NCI-H526 (cell line): ENCODE measurements at places on chromosomes 4 and X.

GRCh38 chrX:22159071-22159470, 113.6 kb upstream of the CBLL2 start:
- DNase-seq = no peak

GRCh38 chr4:81631958-81632441, 160.3 kb upstream of the RASGEF1B start:
- DNase-seq = no peak

GRCh38 chrX:69539437-69539836, 35.3 kb downstream of the NALF2 start:
- DNase-seq = no peak

DNA sequence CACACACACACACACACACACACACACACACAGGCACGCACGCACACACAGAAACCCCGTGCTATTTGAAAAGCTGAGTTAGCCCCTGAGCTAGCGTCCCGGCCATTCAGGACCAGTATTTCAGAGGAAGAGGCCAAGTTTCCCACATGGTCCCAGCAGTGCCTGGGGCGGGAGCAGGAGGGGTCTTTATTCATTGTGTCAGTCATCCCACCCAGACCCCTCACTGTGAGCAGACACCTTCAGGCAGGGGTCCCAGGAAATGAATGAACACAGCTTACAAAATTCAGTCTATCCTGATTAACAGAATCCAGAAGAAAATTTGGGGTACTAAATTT, 58.1 kb downstream of the ZFYVE28 start:
- DNase-seq = no peak

- no peak for DNase-seq
Measured at GRCh38 chr4:83885256-83886182, 349.6 kb downstream of the GPAT3 start.

DNA sequence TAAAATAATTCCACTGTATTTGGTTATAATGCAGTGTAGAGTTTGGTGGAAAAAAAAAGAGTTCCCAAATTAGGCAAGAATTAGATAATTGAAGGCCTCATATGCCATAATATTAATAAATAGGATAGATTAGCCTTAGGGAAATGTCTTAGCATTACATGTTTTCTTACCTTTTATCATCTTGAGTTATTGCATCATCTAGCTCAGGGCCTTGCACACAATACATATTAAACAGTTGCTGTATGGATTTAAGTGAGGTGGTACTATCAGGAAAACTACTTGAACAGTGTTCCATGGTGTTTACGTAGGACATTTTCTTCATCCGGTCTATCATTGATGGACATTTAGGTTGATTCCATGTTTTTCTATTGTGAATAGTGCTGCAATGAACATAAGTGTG, 419.4 kb downstream of the EPHA5 start:
- no peak for DNase-seq

DNA sequence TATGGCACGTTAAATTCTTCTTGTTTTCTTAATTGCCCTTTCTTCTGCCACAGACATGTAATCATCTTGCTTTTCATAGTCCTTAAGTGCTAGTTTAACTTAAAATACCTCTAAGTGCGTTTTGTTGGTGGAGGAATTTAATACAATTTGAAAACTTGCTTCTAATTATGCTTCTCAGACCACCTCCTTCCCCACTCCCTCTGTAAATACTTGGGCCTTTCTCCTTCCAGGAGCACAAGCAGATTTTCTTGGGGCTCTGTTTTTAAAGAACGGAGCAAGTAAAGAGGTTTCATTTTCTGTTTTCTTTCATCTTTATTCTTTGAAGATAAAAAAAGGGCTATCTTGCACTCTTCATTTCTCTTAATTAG, 559 bp upstream of the PCDH18 start:
- no peak for DNase-seq

DNA sequence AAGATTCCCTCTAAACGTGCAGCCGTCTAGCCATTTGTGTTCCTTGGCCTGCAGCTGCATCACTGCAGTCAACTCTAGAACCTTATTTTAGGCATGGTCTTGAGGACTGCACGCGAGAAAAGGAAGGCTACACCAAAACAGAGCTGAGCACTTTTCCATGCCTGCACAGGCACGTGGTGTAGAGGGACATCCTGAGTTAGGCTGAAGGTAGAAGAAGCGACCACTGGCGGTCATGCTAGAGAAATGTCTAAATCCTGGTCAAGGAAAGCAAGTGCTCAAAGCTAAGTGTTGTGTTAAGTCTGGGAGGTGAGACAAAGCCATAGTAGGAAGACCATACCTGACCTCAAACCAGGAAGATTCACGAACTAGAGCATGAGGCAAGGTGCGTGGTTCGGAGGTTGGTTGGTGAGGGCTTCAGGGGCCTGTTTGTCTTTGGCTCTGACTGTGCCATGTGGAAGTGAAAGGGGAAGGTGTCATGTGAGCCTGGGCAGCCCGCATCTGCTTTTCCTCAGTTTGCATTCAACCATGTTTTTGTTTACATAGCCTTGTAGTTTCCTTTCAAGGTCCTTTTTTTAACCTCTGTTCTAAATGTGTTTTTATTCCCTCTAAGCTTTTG, 203.8 kb downstream of the AASDH start:
- no peak for DNase-seq

- DNase-seq = no peak
Measured at GRCh38 chr4:17701138-17701839, 80.1 kb downstream of the FAM184B start.

- no peak for DNase-seq
Measured at GRCh38 chr4:25421816-25422525, 44.9 kb downstream of the ANAPC4 start.

GRCh38 chrX:74242484-74243138, 61.4 kb upstream of the ZCCHC13 start:
- DNase-seq = no peak

- no peak for DNase-seq
Measured at GRCh38 chr4:18578307-18578706, 556.8 kb upstream of the LCORL start.

GRCh38 chr4:138741766-138742377, 273.7 kb upstream of the NOCT start:
- no peak for DNase-seq

GRCh38 chrX:103063191-103063845, 653 bp downstream of the BEX1 start:
- DNase-seq = peak; percentile 68

DNA sequence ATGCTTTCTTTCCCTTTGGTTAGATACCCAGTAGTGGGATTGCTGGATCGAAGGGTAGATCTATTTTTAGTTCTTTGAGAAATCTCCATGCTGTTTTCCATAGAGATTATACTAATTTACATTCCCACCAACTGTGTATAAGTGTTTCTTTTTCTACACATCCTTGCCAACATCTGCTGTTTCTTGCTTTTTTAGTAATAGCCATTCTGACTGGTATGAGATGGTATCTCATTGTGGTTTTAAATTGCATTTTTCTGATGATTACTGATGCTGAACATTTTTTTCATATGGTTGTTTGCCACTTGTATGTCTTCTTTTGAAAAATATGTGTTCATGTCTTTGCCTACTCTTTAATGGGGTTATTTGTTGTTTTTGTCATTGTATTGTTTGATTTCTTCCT, 6.6 kb upstream of the AGA start:
- DNase-seq = no peak

DNA sequence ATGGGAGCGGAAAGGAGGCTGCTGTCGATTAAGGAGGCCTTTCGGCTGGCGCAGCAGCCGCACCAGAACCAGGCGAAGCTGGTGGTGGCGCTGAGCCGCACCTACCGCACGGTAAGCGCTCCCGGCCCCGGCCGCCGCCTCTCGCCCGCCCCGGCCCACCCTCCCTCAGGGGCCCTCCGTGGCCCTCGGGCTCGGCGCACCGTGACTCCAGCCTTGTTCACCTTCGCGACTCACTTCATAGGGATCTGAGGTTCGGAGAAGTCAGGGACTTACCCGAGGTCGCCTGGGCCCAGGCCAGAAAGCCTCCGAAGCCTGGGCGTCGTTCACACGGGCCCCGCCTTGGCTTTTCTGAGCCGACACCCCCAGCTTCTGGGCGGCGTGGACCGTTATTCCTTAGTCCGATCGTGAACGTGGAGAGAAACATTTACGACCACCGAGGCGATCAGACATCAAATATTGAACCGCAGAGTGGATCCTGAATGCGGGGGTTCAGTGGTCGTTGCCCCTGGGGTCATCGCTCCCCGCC, 362 bp downstream of the NCAPG start:
- no peak for DNase-seq

GRCh38 chr4:157315968-157316367, 95.4 kb downstream of the GRIA2 start:
- DNase-seq = no peak

DNA sequence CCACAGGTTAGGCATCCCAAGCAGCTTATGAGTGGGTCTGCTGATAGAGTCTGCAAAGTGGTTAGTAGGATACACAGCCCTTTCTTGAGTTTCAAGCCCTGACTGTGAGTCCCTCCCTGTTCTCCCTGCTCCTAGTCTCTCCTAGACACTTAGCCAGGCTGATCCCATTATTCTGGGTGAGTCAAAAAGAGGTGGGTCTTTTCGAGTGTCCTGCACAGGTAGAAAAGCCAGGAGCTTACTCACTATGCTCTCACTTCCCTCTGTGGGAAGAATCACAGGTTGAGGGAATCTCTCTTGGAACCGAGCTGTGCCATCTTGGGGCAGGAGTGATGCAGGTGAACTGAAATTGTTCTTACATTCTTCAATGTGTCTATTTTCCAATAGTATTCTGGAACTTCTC, 29.7 kb downstream of the SCLT1 start:
- no peak for DNase-seq

- DNase-seq = no peak
Measured at GRCh38 chr4:148787831-148788477, 345.7 kb upstream of the NR3C2 start.

GRCh38 chr4:168781926-168782325, 228.1 kb downstream of the CBR4 start:
- DNase-seq = no peak

GRCh38 chrX:1809581-1809980, 194.7 kb downstream of the ASMT start:
- DNase-seq = no peak

DNA sequence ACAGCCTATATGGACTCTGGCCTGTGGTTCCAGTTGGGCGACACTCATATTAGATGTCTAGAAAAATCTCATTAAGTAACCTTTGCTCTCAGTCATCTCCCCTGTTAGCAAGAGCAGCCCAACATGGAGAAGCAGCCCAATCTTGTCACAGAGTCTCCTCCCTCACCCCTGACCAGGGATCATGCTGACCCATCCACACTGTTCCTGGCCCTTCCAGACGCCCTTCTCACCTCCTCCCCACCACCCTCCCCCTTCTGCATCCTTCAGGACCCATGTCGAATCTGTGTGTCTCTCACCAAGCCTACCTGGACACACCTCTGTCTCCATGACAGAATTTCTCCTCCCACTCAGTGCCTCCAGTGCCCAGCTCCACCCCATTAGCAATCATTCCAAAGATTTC, 190.1 kb downstream of the STIM2 start:
- no peak for DNase-seq

- DNase-seq = no peak
Measured at GRCh38 chr4:182492423-182492822, 249.2 kb downstream of the TENM3 start.

DNA sequence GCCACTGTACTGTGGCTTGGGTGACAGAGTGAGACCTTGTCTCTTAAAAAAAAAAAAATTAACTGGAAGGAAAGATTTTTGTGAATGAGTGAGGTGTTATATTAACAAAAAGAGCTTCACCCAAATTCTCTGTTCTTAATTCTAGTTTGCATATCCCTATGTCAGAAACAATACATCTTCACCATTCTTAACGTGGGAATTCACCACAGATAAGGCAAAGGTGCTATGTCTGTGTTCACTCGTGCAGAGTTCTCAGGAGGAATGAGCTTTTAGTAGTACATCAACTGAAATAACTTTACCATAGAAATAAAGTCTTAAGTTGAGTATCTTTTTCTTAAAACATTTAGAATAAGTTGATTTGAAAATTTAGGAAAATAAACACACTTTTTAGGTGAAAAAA, 135.1 kb downstream of the RAPGEF2 start:
- no peak for DNase-seq

GRCh38 chr4:83560523-83560922, 24.6 kb downstream of the GPAT3 start:
- no peak for DNase-seq

DNA sequence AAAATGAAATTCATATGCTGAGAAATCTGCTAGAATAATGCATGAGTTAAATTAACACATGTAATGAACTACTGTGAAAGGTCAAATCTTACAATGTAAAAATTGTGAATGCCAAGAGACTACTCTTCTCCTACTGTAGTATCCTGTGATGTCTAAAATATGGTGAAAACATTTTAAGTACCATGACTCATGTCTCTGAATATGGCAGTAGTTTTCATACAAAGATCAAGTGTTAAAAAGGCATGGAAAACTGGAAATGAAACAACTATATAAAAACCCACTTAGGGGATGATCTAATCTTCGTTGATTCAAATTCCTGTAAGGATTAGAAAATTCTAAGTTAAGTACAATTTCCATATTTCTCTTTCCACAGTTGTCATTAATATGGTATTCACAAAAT, 221.3 kb downstream of the PPP3CA start:
- no peak for DNase-seq

DNA sequence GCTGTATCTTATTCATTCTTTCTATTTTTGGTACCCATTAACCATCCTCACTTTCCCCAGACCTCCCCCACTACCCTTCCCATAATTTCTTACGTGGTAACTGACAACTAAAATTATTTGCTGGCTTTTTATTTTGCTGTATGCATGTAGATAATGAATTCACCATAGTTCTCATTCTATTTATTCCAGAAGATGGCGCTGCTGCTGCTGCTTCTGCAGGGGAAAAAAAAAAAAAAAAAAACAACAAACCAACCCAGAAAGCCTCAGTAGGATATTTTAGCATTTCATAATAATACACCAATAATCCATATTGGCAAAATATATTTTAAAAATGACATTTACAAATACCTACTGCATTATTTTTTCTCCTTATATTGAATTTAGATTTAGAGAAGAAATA, 416.6 kb upstream of the MAGEB18 start:
- DNase-seq = no peak

DNA sequence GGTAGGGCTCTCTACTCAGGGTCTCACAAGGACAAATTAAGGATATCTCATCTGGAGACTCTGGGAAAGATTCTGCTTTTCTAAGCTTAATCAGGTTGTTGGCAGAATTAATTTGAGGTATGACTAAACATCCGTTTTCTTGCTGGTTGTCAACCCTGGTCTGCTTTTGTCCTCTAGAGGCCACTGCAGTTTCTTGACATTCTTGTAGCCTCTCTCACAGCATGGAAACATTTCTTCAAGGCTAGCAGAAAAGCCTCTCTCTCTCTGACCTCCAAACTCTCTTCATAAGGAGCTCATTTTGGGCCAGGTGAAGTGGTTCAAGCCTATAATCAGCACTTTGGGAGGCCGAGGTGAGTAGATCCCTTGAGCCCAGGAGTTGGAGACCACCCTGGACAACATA, 749.5 kb upstream of the PCDH7 start:
- peak; percentile 10 for DNase-seq

GRCh38 chr4:55184600-55185523, 59.5 kb upstream of the KDR start:
- DNase-seq = peak; percentile 79
